ENCODE measurements at places on chromosomes 13 and 19.

DNA sequence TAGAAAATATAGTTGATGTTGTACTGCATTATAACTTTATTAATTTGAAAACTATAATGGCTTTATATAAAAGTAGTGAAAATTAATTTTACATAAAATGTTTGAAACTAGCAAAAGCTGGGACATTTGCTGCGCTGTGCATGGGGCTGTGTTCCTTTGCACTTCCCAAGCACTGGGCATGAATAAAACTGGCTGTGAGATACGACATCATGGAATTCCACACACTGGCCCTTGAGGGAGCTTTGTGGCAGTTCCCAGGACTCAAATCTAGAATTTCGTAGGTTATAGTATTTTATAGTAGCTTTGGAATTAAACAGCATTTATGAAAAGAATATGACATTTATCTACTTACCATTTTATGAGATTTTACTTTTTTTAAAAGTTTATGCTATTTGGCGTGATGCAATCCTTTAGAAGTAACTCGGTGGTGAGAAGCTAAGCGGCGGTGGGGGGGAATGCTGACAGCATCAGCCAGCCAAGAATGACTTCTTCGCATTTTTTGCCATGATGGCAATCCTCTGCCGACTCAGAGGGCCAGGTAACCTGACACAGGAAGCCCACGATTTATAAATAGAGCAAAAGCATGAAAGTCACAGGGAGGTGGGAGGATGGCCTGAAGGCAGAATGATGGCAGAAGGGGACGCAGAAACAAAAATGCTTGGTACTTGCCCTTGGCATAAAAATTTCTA lies 553.5 kb downstream of the MYO16 start:
- DNase-seq, result no peak

- DNase-seq, result no peak
These were observed 5.4 kb upstream of the SOX1 start for GRCh38 chr13:112061367-112062061.

DNA sequence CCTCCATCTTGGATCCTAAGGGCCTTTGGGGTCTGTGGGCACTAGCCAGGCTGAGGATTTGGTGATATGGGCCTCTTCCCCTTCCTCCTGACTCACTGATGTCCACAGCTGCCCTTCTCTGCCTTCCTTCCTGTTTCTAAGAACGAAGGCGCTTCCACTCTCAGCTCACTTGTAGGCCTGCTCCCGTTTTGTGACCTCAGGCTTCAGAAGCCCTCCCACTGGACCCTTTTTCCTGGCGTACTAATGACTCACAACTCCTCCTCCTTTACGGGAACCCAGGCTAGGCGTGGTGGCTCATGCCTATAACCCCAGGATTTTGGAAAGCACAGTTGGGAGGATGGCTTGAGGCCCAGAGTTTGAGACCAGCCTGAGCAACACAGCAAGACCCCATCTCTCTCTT lies 55.6 kb downstream of the TMED1 start:
- DNase-seq, result no peak

GRCh38 chr19:54521022-54521859 lies 18.6 kb downstream of the LAIR2 start:
- no peak for DNase-seq

DNA sequence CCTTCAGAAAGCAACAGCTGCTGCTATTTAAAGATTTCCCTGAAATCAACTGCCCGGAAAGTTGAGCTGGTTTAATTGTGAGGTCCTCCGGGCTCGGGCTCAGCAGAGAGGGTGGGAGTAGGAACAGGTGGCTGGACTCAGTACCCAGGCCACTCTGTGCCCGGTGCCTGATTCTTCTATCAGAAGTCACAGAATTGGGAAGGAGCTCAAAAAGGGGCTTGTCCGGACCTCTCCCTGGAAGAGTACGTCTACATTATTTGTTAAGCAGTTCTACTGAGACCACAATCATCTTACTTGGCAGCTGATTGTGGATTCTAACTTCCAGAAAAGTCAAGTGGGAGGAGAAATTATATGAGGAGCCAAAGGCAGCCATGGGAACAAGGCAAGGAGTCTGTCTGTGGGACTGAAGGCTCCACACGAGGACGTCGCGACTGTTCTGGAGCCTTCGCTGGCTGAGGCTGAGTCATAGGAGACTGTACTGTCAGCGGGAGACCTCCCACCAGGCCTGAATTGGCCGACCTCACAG lies 91.7 kb upstream of the ANKRD10 start:
- DNase-seq, result no peak

DNA sequence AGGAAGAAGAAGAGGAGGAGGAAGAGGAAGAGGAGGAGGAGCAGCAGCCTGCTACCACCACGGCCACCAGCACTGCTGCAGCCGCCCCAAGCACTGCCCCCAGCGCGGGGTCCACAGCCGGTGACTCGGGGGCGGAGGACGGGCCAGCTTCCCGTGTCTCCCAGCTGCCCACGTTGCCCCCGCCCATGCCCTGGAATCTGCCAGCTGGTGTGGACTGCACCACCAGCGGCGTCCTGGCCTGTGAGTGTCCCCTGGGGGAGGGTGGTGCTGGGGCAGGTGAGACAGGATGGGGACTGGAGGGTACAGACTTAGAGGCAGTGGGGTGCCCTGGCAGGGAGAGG lies 11.4 kb downstream of the SCAF1 start:
- no peak for DNase-seq

- no peak for DNase-seq
These were observed 101.2 kb downstream of the RFC3 start for GRCh38 chr13:33919120-33919519.

GRCh38 chr13:23771956-23772355 lies 117.2 kb downstream of the MIPEP start:
- DNase-seq, result no peak

- no peak for DNase-seq
These were observed 400 bp upstream of the SERP2 start for GRCh38 chr13:44373247-44373600.

GRCh38 chr13:24196593-24197197 lies 36.2 kb downstream of the SPATA13 start:
- DNase-seq, result no peak

GRCh38 chr13:110726726-110727125 lies 13.2 kb downstream of the ING1 start:
- no peak for DNase-seq

DNA sequence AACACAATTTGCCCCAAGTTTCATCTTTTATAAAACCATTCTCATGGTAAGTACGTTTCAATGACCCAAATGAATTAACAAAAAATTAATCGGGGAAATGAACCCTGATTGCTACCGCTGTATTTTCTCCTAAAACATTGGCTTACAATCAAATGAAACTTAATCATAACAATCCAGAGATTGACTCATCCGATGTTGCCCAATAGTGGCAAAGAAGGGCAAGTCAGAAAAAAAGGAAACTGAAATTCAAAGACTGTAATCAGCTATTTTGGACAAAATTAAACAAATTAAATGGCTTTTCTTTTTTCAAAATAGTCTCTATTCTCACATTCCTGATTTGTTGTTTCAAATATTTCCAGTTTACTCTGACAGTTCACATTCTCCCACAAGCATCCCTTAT lies 3.9 kb upstream of the ACOD1 start:
- DNase-seq, result no peak

DNA sequence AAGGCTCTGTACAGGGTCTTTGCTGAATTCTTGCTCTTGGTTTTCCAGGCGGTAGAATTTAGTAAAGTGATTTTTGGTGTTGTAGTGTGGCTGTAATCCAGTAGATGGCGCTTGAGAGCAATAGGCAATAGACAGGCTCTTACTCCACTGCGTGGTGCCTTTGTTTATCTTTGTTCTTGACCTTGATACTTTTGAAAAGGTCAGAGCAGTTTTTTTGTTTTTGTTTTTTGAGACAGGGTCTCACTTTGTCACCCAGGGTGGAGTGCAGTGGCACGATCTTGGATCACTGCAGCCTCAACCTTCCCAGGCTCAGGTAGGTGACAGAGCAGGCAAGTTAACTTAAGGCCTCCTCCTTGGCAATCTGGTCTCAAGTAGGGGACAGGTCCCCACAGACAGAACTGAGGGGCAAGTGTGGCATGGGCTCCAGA lies 12.2 kb upstream of the LILRA5 start:
- peak; percentile 50 for DNase-seq

- no peak for DNase-seq
These were observed 1095.8 kb downstream of the UQCRFS1 start for GRCh38 chr19:28117143-28117542.

DNA sequence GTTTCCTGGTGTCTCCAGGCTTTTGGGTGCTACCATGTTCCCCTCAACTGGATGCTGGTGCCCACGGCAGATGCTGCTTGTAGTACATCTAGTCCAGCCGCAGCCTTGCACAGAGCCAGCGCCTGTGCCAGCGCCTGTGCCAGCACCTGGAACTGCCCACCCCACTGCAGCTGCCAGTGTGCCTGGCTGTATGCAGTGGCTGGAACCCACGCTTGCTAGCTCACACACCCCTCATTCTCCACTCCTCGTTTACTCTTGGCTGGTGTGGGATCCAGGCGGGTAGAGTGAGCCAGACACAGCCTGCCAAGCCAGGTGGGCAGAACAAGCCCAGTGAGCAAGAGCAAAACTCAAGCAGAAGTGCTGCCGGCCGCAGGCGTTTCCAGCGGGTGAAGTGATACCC lies 428.6 kb downstream of the SLITRK1 start:
- DNase-seq, result no peak

DNA sequence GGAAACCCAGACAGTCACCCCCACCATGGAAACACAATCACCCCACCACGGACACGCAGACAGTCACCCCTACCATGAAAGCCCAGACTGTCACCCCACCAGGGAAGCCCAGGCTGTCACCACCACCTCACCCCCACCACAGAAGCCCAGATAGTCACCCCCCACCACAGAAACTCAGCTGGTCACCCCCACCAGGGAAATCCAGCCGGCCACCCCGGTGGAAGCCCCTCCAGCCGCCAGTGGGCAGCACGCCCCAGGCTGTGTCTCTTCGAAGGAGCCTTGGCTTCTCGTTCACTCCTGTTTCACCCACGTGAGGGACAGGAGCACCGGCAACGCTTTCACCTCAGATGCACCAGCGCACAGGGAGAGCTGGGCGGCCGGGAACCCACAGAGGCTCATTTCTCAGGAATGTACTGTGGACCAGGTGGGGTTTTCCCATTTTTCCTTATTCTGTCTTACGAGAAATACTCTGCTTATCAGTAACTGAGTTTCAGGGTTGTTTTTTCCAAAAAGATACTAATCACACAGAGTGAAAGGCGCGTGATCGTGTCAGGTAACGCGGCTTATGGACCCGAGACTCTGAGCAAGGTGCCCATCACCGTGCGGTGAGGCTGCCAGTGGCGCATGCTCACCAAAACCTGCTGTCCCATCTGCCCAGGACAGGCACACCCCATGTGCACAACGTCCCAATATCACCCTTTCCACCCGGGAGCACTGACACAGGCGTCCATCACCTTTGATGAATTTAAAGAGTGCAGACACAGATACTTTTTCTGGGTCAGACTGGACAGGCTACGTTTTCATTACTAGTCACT lies 28.0 kb downstream of the CARS2 start:
- no peak for DNase-seq

- no peak for DNase-seq
These were observed 24.0 kb upstream of the ZNF492 start for GRCh38 chr19:22610121-22610520.

GRCh38 chr19:38267761-38268483 lies 3.5 kb downstream of the SPINT2 start:
- DNase-seq, result peak; percentile 38

GRCh38 chr19:29121684-29122083 lies 91.3 kb downstream of the UQCRFS1 start:
- no peak for DNase-seq

- no peak for DNase-seq
These were observed 1672.6 kb upstream of the PCDH20 start for GRCh38 chr13:63088226-63088625.

- no peak for DNase-seq
These were observed 29.7 kb upstream of the FAM216B start for GRCh38 chr13:42751693-42752092.

DNA sequence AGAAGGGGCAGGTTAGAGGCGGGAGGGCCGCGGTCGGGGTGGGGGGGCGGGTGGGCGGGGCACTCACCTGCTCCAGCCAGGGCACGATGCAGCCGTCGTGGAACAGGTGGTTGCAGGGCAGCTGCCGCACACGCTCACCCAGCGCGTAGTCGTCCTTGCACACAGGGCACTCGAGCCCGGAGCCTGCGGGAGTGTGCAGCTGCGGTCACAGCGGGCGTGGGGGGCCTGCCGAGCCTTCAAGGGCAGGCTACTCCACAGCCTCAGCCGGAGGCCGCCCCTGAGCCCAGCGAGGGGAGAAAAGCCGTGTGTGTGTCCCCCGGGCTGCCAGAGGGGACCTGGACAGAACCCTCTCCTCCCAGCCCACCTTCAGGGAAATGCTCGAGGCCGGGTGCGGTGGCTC lies 8.6 kb downstream of the FGF22 start:
- no peak for DNase-seq

- DNase-seq, result no peak
These were observed 15.2 kb downstream of the KCNC3 start for GRCh38 chr19:50313812-50314536.

DNA sequence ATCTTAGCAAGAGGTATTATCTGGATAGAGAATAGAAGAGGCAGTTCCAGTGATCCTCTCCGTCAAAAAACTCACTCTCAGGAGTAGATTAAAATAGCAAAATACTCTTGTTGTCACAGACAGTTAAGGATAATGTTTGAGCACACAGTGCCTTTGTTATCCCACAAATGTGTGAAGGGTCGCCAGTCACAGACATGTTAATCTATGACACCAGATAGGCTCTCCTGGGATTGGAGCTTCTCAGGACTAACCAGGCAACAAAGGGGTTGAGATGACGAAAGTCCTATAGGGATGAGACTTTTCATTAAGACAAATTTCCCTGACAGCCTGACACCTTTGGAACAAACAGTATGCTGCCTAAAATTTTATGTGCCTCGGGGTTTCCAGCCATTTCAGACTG lies 1947.1 kb downstream of the OLFM4 start:
- DNase-seq, result no peak

GRCh38 chr13:31043957-31044356 lies 111.5 kb downstream of the TEX26 start:
- DNase-seq, result no peak

DNA sequence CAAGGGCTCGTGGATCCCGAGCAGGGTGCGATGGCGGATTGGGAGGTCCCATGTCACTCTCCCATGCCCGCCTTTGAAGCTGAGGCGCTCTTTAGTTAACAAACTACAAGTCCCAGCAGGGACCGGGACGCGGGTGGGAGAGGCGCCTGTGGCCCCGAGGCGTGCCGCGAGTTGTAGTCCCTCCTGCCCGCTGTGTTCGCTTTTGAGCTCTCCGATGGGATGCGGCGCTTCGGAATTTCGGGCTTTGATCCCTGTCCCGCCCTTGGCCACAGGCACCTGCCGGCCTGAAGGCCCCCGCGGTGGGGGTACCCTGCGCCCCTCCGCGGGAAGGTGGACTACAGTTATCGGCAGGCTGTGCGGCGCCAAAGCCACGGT lies 11.0 kb downstream of the CYTH2 start:
- DNase-seq, result no peak

- DNase-seq, result no peak
These were observed 461 bp upstream of the HSPB6 start for GRCh38 chr19:35757231-35757748.

Measured in hematopoietic multipotent progenitor cell treated with erythropoietin and hydrocortisone succinate and interleukin-3 and kit ligand, for 15 days (in vitro differentiated cells).